CD4-positive, alpha-beta memory T cell (primary cell): ENCODE measurements at places on chromosomes 4 and X. TPM values are rescaled to one million over a fixed set of nuclear protein-coding genes. Genes with fewer than 3 reads are reported as not detected.

SPANXA1 gene
- not detected for total RNA-seq

ATG4A gene
- 8.1 TPM for total RNA-seq

TBCK gene
- 62.3 TPM for total RNA-seq

- DNase-seq: no peak
Measured at GRCh38 chr4:37745946-37746345, 59.8 kb upstream of the RELL1 start.

GRCh38 chr4:152431784-152432183 is 104.1 kb downstream of the FBXW7 start:
- DNase-seq: no peak

DNA sequence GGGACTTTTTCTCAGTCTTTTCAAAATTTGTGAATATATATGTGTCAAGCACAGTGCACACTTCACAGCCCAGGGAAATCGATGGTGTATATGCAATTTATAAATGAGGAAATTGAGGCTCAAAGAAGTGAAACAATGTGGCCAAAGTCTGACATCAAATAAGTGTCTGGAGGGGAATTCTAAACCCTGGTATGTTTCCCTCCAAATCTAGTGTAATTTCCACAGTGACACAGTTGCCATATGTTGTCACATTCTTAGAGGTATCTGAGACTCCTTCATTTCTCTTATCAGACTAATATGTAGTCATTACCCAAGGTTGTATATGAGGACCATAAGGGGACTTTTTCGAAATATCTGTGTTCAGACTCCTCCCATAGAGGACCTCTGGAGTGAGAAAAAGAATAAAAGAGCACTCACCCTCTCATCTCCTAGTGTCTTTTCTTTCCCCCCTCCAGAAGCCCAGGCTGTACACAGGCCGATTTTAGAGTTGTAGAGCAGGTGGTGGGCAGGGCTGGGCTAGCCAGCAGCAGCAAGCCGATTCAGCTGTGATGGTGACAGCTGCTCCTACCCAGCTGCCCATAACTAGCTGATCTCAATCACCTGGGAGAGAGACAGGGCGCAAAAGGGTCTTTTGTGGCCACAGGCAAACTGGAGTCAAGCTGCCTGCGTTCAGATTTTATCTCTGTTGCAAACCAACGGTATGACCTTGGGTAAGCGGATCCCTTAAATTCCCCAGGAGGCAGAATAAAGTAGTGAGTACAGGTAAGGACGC is 55.1 kb downstream of the CLCN5 start:
- no peak for DNase-seq

DNA sequence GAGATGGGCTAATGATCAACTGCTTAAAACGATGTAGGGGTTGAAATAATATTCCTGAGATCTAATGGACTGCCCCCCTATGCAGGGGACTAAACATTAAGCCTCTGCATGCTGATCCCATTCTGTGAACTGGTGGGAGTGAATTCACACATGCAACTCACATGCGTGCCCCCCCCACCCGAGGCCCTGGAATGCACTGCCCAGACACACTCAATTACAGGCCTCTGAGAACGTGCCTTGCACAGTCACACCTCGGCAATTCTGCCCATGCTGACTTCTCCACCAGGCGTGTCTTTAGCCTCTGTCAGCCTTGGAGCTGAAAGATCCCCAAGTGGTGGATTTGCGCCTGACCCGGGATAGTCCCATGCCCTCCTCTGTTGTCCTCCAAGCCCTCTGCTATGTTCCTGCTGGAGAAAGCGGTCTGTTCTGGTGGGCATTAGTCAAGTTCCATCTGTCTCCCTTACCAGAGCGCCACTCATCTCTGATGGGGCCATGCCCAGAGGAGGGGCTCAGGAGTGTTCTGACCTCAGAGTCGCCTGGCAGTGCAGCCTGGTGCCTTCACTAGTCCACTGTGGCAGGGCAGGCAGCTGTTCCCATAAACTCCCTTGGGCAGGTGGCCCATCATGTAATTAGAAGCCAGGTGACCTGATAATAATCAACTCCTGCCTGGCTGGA is 86.5 kb downstream of the DRD5 start:
- no peak for DNase-seq
